ENCODE measurements at places on chromosomes 12 and 14.

DNA sequence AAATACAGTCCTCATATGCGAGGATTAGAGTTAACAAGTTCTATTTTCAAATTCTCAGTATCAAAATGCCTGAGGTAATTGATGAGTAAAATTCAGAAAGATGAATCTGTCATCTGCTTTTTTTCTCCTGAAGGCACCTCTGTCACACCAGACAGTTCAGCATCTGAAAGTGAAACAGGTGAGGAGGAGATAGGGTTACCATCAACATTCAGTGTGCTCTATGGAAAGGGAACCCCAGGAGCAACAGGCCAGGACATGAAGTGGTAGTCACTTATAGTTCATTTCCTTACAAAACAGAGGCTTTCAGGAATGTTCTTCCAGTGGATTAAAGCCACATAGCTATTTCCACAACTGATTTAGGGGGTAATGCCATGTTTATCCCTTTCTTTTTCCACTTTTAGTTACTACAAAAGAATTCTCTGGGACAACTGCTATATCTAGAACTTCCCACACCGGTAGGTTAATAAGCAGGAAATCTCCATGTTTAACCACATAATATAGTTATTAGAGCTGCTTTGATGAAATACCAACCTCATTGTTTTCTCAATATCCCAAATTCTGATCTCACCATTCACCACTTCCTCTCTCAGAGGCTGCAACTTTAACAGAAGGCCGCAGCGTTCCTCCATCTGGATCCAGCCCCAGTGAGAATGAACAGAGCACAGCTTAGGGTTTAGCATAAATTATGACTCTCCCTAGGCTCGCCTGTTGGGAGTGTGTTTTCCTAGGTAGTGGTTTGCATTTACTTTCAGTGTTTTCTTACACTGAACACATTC lies 177.0 kb upstream of the CNTN1 start:
- DNase-seq = no peak

DNA sequence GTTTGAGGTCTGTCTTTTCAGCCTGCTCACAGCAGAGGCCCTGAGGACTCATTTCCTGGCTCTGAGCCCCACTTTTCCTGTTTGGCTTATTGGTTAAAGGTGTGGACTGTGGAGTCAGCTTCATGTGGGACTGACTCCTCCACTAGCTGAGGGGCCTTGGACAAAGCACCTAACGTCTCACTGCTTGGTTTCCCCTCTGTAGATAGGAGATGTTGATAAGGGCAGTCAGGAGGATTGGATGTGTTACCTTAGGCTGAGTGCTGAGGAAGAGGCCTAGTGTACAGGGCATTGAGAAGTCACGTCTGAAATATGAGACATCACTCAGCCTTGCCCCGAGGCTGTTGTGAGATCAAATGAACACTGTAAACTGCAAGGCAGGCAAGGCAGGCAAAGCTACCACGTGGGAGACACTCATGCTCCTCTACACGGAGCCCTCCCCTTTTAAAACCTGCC lies 27.1 kb upstream of the TCL1A start:
- DNase-seq = no peak

DNA sequence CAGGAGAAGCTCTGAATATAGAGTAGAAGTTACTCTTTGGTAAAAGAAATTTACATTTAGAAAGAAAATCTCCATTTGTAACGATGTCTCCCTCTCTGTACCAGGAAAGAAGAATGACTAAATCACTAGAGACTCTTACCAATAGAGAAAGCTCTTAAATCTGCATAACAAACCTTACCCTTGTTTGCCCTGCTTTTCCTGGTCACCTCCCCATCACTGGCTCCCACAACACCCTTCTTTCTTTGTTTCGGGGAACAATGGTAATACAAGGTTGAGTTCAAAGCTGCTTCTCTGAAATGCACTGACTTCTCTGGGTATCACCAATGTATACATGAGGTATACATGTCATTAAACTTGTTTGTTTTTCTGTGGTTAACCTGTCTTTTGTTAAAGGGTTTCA lies 351.1 kb upstream of the FLRT2 start:
- no peak for DNase-seq

- no peak for DNase-seq
These were observed 962.8 kb downstream of the GALC start for GRCh38 chr14:87030197-87030596.

GRCh38 chr14:79997509-79998208 lies 213.6 kb downstream of the DIO2 start:
- no peak for DNase-seq

DNA sequence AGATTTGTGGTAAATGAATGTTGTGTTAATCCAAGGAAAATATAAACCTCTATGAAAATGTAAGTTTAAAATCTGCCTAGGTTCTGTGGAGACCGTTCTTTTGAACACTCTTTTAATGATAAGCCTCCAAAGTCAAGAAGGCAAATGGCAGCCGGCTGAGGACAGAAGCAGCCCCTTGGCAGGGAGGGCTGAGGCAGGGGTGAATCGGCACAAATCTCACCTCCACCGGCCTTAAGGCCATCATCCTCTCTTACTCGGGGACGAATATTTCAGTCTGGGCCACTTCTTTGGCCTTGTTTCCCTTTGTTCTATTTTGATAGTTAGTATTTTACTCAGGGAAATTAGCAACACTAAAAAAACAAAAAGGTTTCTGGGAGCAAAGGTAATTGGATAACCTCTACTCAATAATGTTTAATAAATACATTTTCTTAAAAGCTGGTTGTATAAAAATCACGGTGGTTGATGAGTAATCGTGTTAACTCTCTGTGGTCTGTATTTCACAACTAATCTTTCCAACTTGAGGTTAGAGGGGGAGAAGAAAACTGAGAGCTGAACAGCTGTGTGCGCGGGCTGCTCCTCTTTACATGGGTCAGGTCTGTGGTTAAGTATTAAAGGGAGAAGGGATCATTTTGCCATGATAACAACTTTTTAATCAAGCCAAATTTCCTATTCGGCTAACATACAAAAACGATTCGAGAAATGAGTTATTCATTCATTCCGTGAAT lies 18.6 kb downstream of the LGMN start:
- DNase-seq = no peak

- DNase-seq = no peak
These were observed 18.3 kb downstream of the NINJ2 start for GRCh38 chr12:644818-645552.

- DNase-seq = no peak
These were observed 11.0 kb downstream of the ASB2 start for GRCh38 chr14:93965287-93965821.

DNA sequence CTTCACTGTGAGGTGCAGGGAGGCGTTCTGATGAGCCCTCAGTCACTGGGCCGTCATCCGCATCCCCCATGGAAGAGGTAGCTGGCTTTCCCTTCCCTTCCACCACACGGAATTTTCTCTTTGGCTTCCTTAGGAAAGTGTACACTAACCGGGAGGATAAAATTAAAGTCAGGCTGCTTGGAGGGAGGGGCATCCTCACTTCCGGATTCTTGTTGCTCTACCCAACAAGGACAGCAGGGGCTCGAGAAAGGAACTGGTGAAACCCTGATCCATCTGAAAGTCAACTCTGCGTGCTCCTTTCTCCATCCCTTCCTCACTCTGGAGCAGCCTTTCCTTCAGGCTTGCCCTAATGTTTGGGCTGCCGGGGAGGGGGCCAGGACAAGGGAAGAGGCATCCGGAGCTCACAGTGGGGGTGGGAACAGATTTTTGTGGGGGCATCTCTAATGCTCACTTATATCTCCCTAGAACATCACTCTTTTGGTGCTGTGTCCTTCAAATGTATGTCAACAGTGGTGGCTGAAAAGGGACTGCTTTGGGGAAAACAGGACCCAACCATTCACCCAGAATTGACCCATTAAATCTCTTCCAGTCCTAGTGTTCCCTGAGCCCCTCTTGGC lies 101.4 kb upstream of the FKBP4 start:
- DNase-seq = no peak

- DNase-seq = no peak
These were observed 44.8 kb downstream of the ARHGAP5 start for GRCh38 chr14:32121948-32122347.

Data from effector memory CD8-positive, alpha-beta T cell (primary cell).